ENCODE measurements at places on chromosomes 2 and 18.

DNA sequence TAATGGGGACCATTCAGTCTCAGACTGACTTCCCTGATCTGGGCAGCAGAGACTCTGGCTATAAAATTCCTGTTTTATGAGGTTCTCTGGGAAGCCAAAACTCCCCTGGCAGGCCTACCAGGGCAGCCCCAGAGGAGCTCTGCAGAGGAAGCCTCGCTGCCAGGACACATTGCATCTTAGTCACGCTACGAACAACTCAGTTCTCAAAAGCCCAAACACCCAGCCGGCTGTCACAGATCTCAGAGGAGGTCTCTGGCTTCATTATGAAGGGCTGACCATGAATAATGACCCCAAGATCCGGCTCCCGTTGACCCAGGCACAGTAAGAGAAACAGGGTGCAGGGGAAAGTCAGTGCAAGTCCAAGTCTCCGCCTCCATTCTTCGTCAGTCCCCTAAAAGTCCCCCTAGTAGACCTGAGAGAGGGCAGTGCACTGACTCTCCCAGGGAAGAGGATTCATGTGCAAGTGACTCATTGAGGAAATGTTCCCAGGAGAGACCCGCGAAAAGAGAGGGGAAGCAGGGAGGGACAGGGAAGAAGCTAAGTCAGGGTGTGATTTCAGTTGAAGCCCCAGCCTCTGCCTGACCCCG, 212.3 kb downstream of the CYP26B1 start:
- DNase-seq: no peak

- DNase-seq: no peak
These were observed 505.5 kb upstream of the FAM98A start for GRCh38 chr2:34104601-34105000.

GRCh38 chr2:144434425-144435222, 85.3 kb downstream of the ZEB2 start:
- DNase-seq: no peak

GRCh38 chr18:22268641-22269128, 99.3 kb downstream of the GATA6 start:
- no peak for DNase-seq

DNA sequence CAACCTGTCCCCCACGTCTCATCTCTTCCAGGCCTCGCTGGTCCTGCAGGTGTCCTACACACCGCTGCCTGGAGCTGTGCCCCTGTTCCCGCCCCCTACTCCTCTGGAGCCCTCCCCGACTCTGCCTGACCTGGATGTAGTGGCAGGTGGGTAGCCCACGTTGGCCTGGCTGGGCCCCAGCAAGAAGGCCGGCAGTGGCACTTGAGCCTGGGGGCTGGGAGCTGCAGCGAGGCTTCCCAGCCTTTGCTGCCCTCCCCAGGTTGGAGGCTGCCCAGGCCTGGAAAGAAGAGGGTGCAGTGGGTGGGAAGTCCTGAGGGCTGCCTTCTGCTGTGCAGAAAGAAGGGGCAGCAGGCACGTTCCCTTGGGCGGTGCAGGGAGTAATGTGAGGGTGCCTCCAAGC, 58.4 kb downstream of the DYSF start:
- no peak for DNase-seq

DNA sequence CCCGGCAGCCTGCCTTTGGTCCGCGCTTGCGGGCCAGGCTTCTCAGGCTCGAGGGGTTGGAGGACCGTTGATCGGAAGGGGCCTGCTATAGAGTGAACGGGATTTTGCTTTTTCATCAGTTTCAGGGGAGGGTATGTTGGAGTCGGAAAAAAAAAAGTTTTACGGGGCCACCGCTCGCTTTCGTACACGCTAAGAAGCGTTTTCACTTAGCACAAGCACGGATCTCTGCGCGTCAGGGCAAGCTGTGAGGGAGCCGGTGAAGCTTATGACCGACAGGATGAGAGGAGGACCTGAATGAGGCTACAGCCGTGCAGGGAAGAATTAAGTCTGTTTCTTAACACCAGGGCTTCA, 443 bp downstream of the CPSF3 start:
- no peak for DNase-seq

GRCh38 chr2:1723397-1724042, 20.8 kb downstream of the PXDN start:
- no peak for DNase-seq

- no peak for DNase-seq
These were observed 33.8 kb downstream of the PCARE start for GRCh38 chr2:29040552-29040951.

- DNase-seq: no peak
These were observed 15.4 kb upstream of the MLPH start for GRCh38 chr2:237471438-237472186.

DNA sequence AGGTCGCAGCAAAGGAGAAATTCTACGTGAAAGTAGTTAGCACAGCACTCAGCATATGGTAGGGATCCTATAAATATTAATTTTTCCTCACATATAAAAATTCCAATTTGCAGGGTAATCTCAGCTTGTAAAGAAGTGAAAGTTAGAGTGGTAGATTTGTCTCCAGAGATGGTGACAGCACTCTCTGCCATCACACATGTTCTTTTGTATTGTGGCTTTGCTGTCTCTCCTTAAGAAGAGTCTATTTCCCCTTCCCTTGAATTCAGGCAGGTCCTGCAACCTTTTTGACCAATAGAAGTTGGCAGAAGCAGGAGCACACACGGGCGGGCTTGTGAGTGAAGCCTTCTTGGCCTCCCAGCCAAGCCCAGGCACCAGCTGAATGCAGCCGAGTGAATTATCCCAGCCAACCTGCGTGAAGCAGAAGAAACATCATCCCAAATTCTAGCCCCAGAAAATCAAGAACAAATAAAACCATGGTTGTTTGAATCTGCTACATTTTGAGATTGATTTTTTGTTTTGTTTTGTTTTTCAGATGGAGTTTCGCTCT, 107.8 kb upstream of the COPS8 start:
- no peak for DNase-seq

GRCh38 chr18:49786019-49786720, 27.2 kb downstream of the ACAA2 start:
- no peak for DNase-seq

DNA sequence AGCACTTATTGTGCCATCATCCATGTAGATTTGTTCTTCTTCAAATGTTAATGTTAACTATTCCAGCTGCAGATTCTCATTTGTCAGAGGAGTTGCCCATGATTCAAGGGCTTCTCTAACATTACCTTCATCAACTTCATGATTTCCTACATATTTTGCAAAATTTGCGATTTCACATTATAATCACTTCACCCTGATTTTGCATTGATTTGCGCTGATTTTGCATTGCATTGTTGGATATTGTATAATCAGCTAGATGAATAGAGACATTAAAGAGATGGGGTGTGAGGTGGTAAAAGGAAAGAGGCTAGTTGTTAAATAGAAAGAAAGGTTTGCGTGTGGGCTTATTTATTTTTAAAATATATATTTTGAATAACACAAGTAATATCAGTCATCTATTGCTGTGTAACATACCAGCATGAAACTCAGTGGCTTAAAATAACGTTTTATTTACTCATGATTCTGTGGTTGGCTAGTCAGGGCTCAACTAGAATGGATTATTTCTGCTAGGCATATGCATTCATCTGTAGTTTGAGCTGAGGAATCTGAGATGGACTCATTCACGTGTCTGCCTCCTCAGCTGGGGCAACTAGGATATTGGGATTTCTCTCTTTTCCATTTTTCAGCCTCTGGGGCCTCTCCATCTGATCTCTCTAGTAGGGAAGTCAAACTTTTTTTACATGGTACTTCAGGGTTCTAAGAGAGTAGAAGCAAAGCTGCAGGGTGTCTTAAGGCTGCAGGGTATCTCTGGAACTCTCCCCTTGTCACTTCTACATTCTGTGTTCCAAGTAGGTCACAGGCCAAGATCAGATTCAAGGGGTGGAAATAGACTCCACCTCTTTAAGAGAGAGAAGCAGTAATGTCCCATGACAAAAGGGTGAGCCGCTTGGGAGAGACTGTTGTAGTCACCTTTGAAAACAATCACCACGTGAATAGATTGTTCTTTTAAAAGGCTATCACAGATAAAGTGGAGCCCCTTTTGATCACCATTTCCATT, 2.2 kb upstream of the CAVIN2 start:
- DNase-seq: no peak

DNA sequence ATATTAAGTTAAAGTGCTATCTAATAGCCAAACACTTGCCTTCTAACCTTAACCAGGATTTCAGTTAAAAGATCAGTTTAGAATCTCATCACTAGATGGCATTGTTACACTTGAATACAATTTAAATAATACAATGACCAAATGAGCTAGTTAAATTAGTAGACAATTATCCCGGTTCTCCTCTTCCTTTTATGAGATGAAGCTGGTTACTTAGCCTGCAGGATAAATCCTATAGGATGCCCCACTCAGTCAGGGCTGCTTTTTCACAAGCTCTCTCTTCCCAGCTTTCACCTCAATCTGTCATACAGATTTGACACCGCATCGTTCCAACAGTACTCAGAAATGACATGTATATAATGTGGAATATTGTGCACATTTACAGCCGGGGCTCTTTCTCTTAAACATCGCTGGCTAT, 678.8 kb downstream of the KCNJ3 start:
- no peak for DNase-seq

DNA sequence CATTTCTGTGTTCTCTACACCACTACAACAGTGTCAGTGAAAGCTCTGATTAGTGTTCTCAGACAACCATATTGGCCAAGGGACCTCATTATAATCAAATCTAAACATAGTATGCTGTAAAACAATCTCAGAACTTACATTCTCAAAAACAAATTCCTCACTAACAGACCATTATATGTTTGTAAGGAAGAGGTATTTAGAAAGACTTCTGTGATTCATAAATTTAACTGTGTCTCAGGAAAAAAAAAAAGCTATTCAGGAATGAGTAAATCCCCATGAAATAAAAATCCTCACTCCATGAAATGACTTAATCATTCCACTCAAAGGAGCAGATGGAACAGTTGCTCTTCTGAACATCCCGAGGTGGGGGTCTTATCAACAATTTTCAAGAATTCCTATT, 413.0 kb downstream of the CDH2 start:
- DNase-seq: no peak

- DNase-seq: no peak
These were observed 29.9 kb downstream of the ROCK2 start for GRCh38 chr2:11314487-11314886.

- no peak for DNase-seq
These were observed 1149.5 kb upstream of the FANCL start for GRCh38 chr2:59390581-59390980.

DNA sequence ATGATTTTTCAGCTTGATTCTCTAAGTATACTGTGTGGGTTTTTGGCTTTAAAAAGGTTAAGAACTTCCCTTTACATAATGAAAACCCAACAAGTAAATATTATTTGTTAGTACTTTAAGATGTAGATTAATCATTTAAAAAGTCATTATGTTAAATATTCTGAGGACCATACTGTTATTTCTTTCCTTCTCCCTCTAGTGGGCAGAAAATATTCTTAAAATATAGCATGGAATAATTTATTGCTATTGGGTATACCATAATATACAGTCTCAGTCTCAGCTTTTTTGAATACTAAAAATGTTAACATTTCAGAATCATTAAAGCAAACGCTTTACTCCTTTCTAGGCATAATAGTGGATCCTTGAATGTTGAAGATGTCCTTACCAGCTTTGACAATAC, 28.1 kb downstream of the CAMKMT start:
- DNase-seq: no peak

GRCh38 chr2:133676392-133677130, 108.3 kb upstream of the NCKAP5 start:
- no peak for DNase-seq

DNA sequence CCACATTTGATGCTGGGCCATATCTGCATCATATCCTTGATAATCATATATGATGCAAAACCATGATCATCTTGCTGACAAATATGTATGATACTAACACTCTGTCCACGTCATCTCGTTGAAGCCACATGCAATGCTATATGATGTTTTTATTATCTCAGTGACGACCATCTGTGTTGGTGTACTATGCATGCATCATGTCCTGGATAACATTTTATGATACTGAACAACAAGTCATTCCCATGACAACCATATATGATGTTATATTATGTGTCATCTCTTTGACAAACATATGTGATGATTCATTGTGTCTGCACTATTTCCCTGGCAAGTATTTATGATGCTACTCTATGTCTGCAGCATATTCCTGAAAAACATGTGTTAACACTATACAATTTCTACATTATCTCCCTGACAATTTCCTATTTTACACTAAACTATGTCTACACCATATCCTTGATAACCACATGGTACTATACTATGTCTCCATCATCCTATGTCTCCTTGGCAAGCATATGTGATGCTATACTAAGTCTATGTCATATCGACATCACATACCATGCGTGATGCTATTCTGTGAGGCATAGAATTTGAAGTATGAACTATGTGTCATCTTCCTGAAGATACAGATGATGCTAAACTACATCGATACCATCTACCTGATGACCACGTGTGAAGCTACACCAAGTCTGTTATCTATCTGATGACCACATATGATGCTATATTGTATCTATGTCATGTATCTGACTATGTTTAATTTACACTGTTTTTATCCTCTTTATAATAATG, 37.0 kb downstream of the DAW1 start:
- DNase-seq: no peak

DNA sequence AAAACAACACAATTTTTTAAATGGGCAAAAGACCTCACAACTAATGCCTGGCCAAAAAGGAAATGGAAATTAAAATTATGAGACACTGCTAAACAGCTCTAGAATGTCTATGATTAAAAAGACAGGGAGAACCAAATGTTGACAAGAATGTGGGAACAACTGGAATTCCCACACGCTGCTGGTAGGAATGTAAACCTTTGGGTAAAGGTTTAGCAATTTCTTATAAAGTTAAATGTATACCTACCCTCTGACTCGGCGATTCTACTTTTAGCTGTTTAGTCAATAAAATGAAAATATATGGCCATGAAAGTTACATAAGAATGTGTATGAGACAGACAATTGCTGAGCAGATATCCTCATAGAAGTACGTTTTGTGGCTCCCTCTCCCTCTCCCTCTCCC, 60.9 kb downstream of the ATF2 start:
- DNase-seq: no peak

- no peak for DNase-seq
These were observed 194.7 kb downstream of the RAB3GAP1 start for GRCh38 chr2:135246711-135247270.

DNA sequence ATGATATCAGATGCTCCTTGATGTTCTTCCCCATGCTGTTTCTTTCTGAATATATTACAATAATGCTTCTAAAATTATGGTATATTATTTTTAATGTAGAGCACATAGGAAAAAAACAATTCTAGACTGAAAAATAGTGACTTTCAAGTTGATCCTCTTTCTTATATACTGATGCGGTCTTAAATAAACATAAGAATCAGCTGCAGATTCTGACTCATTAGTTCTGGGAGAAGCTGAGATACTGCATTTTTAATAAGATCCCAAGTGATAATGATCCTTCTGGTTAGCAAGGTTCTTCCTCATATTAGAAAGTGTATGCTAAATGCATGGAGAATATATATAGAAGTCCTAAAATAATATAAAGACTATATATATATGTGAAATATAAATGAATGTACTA, 124.9 kb downstream of the XIRP2 start:
- no peak for DNase-seq

- no peak for DNase-seq
These were observed 129.9 kb upstream of the HS6ST1 start for GRCh38 chr2:128448331-128449225.

- no peak for DNase-seq
These were observed 166.9 kb downstream of the GBX2 start for GRCh38 chr2:236001166-236001828.

GRCh38 chr2:109451671-109452070, 162.1 kb downstream of the SEPTIN10 start:
- DNase-seq: no peak

- peak; percentile 17 for DNase-seq
These were observed 774 bp upstream of the FZD7 start for GRCh38 chr2:202032846-202033316.

GRCh38 chr2:14677039-14677438, 44.5 kb downstream of the LRATD1 start:
- DNase-seq: no peak
